ENCODE measurements at places on chromosomes 7 and 10.

GRCh38 chr7:84722734-84723133 lies 464.1 kb downstream of the SEMA3D start:
- DNase-seq: no peak

- DNase-seq: no peak
Measured at GRCh38 chr10:127215866-127216265, 19.5 kb upstream of the INSYN2A start.

- DNase-seq: no peak
Measured at GRCh38 chr10:131683281-131683861, 217.4 kb upstream of the PPP2R2D start.

DNA sequence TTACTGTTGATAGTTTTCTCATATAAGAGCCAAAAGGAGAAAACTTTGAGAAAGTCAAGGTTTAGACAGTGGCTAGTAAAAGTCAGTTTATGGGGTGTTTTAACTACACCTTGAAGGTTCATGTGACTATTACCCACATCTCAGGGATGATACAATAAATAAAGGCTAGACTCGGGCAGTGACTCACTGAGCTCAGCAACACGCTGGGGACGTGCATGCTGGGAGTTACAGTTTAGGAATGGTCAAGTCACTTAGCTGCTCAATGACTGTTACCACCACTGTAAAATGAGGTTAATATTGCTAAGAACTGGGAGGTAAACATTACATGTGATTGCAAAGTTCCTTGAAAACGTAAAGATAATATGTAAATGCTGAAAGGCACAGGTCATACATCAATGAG lies 1254.4 kb upstream of the PHF14 start:
- no peak for DNase-seq

GRCh38 chr10:102421757-102422512 lies 1.3 kb downstream of the FBXL15 start:
- DNase-seq: no peak
